ENCODE measurements at places on chromosomes 1 and 21.

DNA sequence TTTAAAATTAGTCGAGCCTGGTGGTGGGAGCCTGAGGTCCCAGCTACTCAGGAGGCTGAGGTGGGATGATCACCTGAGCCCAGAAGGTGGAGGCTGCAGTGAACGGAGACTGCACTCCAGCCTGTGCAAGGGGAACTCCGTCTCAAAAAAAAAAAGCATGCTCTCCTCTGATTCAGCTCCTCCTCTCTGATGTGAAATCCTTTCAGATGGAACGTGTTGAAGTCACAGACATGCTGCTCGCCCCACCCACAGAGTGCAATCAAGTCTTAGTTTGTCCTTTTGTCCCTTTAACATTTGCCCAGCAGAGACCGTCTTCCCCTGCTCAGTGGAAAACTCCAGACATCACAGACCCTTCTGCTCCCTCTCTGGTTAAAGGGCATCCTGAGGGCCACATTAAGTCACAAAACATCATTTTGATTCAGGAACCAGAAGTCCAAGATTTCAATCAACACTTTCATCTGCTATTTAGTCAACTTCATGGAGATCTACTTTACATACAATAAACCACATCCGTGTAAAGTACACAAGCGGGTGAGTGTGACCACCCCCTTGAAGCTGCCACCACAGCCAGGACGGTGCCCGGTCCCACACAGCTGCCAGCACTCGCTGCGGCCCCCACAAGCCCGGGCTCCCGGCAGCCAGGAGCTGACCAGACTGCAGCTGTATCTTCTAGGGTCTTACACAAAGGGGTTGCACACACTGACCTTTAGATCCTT lies 18.9 kb upstream of the RNF223 start:
- no peak for DNase-seq

DNA sequence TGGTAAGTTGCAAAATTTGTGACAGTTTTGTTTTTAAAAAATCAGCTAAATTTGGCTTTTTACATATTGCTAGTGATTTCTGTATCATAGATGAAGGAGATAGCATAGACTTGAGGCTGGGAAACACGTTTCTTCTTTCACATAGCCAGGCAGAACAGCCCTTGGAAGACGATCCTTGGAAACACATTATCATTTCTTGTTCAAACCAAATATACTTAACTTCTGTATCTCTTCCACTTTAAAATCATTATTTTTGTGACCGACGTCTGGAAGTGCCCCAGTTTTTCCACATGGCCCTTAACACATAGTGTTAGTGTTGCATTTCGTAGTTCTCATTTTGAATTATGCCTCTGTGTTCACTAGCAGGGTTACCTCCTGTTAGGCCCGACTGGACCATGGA lies 193.5 kb downstream of the SDCCAG8 start:
- DNase-seq: no peak

DNA sequence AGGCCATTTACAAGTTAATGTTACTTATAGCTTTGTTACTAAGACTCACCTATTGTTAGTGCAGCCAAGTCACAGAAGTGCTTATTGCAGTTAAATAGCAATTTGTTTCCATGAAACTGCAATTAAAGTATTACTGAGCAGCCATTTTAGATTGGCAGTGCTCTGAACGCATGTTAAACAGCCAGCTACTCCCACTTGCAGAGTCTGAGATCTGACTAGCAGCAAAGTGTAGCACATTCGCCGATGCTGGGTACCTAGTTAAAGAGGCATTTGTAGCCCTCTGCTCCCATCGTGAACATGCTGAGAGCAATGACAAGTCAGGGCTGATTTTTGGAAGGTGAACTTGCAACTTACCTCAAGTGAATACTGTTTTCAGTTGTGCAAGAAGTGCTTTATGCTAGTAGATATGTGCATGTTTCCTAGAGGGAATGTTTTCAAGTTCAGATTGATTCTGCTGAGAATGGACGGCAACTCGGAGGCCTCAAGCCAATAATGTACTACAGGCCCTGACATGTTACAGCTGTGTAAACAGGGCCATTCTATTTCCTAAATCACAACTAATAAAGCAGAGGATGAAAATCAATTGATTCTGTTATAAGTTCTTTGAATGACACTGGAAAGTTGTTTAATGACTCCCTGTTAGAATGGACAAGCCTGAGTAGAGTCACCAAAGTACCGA lies 19.8 kb downstream of the LMO4 start:
- DNase-seq: no peak

DNA sequence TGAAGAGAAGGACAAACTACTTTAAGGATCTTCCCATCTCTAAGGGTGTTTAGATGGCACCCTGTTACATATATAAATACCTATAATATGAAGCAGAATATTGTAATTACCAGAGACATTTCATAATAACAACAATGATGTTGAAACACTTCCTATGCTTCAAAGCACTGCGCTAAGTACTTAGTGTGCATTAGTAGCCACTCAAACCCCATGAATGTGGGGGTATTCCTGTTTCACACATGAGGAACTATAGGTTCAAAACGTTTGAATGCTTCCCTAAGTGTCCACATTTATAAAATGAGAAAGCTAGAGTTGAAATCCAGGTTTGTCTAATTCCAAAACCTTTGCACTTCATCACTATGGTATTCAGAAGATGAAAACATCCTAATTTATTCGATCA lies 18.5 kb upstream of the OR10J5 start:
- DNase-seq: no peak

- DNase-seq: no peak
Measured at GRCh38 chr21:29550205-29550604, 251.5 kb downstream of the BACH1 start.

GRCh38 chr21:44897326-44898010 lies 23.2 kb downstream of the ITGB2 start:
- DNase-seq: no peak

GRCh38 chr1:194378517-194378916 lies 1192.1 kb upstream of the B3GALT2 start:
- DNase-seq: no peak

DNA sequence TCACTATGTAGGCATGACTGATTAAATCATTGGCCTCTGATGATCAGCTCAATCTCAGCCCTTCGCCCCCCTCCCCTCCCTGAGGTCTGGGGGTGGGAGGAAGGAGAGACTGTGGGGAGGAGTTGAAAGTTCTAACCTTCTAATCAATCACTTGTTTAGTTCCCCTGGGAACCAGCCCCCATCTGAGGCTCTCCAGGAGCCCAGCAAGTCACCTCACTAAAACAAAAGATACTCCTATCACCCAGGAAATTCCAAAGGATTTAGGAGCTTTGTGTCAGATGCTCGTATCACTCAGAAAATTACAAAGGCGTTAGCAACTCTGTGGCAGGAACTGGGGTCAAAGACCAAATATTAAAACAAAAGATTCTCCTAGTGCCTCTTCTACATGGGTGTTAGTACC lies 21.6 kb downstream of the SYF2 start:
- no peak for DNase-seq

DNA sequence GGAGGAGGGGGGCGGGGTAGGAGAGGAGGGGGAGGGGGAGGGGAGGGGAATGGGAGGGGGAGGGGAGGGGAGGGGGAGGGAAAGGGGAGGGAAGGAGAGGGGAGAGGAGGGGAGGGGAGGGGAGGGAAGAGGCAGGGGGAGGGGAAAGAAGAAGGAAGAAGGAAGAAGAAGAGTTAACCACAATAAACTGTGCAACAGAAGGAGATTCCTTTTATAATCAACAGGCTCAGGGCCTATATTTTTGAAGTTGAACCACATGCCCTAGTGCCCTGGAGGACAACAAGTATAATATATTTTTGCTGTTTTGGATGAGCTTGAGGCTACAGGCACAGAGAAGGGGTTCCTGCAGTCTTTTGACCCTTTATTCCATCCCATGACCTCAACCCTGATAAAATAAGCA lies 228.2 kb upstream of the IRF2BP2 start:
- DNase-seq: no peak

DNA sequence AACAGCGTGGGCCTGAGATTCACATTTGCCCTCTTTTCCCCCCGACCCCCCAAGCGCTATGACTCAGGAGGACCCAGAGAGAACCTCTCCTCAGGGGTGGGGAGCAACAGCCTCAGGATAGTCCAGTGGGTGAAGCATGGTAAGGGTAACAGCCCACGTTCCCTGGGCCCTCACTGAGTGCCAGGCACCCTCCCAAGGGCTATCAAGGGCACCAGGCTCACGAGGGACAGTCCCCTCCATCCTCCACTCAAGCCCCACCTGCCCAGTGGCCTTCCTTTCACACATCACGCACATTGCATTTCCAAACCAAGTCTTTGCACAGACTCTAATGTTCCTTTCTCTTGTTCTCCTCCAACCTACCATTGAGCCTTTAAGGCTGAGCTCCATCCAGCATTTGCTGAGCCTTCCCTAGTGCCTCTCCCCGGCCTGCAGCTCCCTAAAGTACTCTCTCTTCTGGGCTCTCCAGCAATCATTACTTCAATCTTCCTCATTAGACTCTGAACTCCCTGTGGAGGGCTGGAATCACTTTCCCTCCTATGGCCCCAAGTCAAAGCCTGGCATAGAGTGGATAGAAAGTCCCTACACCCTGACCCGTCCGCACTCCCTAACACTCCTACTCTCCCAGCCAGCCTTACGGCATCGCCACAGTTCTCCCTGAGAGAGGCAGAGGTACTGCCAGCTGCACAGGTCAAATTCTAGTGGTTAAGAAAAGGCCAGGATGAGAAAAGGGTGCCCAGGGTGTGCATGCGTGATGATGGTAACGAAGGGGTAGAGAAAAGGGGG lies 1.0 kb downstream of the AKR7A2 start:
- DNase-seq: no peak

Data from fibroblast of pulmonary artery (primary cell).